ENCODE measurements at places on chromosomes 13 and 19. TPM values are rescaled to one million over a fixed set of nuclear protein-coding genes. Genes with fewer than 3 reads are reported as not detected.

GRCh38 chr19:11359421-11359820, 4.2 kb downstream of the PLPPR2 start:
- DNase-seq = no peak

DNA sequence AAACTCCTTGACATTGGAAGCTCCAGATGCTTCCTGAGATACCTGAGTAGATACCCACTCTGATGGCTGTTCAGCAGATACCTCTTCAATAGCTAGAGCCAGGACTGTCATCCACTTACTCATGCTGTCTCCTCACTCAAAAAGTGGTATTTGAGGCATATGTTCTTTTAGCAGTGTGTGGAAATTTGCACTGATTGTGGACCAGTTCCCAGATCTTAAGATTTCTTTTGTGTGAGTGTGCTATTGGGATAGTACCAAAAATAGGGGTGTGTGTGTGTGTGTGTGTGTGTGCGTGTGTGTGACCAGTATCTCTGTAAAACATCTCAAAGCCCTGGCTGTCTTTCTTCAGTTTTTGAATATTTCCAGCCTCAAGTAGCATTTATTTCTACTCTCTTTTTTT, 108.3 kb downstream of the SLITRK5 start:
- no peak for DNase-seq

DNA sequence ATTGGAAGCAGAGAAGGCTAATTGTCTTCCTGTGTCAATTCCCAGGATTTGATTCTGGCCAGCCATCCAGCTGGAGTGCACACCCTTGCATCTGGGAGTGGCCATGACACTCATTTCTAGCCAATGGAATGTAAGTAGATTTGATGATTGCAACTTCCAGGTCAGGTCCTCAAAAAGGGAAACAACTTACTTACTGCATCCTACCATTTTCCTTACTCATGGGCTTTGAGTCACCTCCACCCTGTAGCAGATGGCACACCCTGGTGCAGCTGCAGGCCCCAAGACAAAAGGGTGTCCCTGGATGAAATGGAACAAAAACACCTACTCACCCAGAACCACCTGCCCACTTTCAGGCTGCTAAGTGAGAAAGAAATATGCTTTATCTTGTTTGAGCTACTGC, 27.3 kb upstream of the MPHOSPH8 start:
- DNase-seq = peak; percentile 11

GRCh38 chr19:47190167-47190727, 40.8 kb downstream of the BBC3 start:
- DNase-seq = peak; percentile 81

- DNase-seq = no peak
Measured at GRCh38 chr13:48216204-48216711, 16.7 kb upstream of the ITM2B start.

DNA sequence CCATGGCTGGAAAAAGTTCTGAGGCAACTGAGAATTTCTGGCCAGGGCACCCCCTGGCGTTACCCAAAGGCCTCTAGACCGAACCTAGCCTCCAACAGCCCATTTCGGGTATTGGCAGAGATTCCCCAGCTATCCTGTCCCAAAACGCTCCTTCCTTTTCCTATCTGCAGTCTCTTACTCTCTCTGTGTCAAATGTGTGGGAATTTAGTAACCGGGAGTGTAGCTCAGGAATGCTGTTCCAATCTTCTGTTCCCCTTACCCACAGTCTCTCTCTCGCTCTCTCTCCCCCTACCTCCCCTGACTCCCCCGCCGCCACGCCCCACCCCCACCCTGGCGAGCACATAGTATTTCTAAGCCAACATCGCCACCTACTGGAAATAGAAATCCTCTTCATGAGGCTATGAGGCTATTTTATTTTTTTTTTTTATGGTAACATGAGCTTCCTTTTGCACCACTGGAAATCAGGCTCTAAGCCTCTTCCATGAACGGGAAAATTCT, 27.0 kb downstream of the OXGR1 start:
- DNase-seq = peak; percentile 24

DNA sequence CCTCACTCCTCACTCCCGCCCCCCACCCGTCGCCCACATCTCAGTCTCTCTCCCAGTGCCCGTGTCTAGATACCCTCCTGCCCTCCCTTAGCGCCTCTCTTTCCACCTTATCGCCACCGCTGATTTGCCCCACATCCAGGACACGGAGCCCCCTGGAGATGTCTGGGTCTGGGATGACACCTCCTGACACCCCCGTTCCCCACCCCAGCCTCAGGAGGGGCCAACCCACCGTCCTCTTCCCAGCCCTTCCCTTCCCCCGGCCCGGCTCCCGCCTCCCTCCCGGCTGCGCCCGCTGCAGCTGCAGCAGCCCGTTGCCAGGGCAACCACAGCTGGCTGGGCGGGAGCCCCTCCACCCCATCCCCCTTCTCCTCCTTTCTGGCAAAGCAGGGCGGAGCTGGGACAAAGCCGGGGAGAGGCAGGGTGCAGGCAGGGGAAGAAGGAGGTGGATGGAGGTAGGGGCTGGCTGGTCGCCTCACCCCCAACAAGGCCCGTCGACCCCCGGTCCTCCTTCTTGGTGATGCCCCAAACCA, 13.5 kb downstream of the DPF1 start:
- peak; percentile 22 for DNase-seq

GRCh38 chr19:14139944-14140343, 3.6 kb upstream of the ASF1B start:
- DNase-seq = no peak

DNA sequence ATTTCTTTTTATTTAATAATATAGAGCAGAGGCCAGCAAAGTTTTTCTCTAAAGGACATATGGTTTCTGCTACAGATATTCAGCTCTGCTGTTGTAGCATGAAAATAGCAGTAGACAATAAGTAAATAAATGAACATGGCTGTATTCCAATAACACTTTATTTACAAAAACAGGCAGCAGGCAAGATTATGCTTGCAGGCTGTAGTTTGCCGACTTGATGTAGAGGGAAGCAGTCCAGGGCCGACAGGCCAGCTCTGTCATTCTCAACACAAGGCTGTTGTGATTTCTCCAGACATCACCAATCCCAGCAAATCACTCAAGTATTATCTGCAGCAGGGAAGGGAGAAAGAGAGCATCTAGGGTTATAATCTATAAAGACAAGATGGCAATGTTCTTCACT, 1062.5 kb upstream of the PCDH9 start:
- DNase-seq = no peak

GRCh38 chr13:112069061-112069844, 2.3 kb downstream of the SOX1 start:
- no peak for DNase-seq

- DNase-seq = no peak
Measured at GRCh38 chr13:40479196-40479845, 187.1 kb downstream of the FOXO1 start.

DNA sequence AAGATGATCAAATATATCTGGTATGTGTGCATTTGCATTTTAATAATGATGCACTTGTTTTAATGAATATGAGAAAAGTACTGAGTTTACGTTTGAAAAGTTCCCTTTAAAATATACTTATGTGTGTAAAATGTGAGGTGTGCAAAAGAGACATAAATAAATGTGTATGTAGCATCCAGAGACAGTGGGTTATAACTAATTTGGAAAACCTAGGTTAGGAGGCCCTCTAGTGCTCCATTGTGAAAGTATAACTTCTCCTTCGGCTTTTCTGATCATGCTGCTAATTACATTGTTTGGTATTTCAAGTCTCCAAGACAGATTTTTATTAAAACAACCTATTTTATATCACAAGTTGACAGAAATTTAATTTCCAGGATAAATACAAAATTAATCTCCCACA, 30.1 kb downstream of the SCEL start:
- peak; percentile 59 for DNase-seq

- DNase-seq = no peak
Measured at GRCh38 chr13:90416938-90417337, 930.5 kb upstream of the MIR17HG start.

DNA sequence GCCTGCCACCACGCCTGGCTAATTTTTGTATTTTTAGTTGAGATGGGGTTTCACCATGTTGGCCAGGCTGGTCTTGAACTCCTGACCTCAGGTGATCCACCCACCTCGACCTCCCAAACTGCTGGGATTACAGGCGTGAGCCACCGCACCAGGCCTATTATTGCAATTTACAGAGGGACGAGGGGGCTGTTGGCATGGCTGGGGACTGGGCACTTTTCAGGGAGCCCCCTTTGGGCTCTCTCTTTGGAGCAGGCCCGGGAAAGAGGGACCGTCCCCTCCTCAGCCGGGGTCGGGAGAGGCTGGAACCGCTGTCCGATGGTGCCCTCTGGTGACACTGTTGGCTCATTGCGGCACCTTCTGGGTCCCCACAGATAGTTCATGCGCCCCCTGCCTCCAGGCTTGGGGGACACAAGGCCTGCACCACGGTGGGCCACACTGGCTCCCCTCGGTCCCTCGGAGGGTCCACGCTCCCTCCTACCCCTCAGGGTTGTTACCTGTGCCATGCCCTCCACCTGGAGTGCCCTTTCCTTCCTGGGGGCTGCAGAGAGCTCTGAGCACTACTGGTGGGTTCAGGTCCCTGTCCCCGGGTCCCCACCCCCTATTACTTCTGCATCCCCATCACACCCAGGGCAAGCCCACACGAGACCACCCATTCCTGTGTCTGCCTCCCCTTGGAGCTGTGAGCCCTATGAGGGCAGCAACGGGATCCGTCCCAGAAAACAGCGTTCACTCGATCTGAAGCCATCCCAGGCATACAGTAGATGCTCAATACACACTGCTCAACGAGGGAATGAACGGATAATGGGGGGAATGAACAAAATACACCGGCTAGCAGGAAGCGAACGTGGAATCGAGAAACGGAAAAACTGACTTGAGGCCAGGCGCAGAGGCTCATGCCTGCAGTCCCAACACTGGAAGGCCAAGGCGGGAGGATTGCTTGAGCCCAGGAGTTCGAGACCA, 12.5 kb downstream of the FEM1A start:
- peak; percentile 33 for DNase-seq

DNA sequence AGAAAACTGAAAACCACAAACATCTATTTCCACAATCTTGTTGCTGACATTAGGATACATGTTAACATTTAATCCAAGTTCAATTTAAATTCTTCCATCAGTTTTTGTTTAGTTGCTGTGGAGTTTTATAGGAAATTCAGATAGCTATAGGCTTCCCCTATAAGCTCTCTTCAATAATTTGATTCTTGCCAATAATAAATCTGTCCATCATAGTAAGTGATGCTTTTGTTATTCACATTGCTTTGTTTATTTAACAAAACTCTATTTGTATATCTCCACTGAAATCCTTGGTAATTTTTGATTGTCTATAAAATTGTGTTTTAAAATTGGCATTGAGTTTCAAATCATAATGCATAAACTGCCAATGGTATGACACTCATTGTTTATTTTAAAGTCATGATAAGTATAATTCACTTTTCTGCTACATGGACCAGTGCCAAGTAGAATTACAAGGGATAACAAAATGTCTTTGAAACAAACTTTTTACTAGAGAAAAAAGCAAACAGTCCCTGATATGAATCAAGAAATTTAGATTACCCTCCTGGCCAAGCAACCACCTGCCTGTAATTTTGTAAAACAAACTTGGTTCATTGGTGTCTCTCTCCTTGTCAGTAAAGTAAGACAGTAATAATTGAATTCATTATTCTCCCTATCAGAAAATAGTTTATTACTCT, 577.3 kb upstream of the GPC6 start:
- no peak for DNase-seq

- DNase-seq = peak; percentile 75
Measured at GRCh38 chr13:33169273-33169980, 116.1 kb downstream of the STARD13 start.

DNA sequence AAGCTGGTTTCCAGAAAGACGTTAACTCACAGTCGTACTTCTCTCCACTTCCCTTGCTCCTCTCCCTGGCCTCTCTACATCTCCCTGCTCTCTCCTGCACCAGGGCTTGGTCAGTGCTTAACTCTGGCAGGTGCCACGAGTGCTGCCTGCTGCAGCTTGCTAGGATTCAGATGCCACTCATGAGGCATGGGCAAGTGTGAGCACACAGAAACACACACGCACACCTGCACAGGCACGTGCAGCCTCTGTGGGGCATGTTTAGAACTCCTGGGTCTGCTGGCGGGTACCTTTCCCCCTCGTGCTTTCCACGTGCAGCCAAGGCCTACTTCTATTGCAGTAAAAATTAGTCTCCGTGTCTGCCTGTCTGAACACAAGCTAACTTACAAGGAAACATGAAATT, 31.8 kb downstream of the SOX1 start:
- DNase-seq = no peak

GRCh38 chr19:2666344-2666994, 36.0 kb downstream of the GNG7 start:
- no peak for DNase-seq

DNA sequence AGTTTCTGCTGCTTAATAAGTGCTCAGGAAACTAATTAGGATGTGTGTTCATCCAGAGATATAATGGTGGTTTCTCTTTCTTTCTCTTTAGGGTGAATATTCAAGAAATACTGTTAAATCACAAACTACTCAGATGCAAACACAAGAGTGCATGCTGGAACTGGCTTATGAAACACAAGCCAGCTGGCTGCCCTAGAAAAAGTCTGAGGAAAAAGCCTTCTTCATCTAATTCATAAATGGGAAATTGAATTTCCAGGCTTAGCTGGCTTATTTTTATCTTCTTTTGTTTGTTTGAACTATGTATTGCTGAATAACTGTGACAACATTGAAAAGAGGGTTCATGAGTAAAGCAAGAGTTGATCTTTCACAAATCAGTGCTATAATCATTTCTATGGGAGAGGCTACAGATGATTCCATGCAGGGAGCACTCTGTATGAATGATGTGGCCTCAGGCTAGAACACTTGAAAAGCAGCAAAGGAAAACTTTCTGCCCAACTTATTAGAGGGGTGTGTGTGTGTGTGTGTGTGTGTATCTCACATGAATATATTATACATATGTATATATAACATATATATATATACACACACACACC, 69.8 kb upstream of the SCEL start:
- DNase-seq = peak; percentile 12

GRCh38 chr19:8846819-8847218, 14.6 kb downstream of the MBD3L1 start:
- DNase-seq = no peak

The ZNF439 gene
- 2.8 TPM for total RNA-seq

The CEACAM7 gene
- not detected for total RNA-seq

The NKPD1 gene
- total RNA-seq = 0.25 TPM

The ZFR2 gene
- total RNA-seq = not detected

The ZNF761 gene
- total RNA-seq = 11.5 TPM

The TMEM59L gene
- total RNA-seq = 2.2 TPM

The CCDC169 gene
- total RNA-seq = 4.1 TPM

The WASF3 gene
- total RNA-seq = 13.5 TPM

The MUC16 gene
- not detected for total RNA-seq

The SLITRK6 gene
- 0.18 TPM for total RNA-seq

The PRR22 gene
- total RNA-seq = 0.09 TPM

The ITGBL1 gene
- 301 TPM for total RNA-seq

The CEACAM8 gene
- not detected for total RNA-seq

The C13orf46 gene
- total RNA-seq = 0.27 TPM

The RFPL4A gene
- not detected for total RNA-seq

Data from fibroblast of the aortic adventitia (primary cell).